NCI-H1092 treated with DMSO at 0.1 percent for 48 hours (cell line): ENCODE measurements at places on chromosomes 1 and 21.

DNA sequence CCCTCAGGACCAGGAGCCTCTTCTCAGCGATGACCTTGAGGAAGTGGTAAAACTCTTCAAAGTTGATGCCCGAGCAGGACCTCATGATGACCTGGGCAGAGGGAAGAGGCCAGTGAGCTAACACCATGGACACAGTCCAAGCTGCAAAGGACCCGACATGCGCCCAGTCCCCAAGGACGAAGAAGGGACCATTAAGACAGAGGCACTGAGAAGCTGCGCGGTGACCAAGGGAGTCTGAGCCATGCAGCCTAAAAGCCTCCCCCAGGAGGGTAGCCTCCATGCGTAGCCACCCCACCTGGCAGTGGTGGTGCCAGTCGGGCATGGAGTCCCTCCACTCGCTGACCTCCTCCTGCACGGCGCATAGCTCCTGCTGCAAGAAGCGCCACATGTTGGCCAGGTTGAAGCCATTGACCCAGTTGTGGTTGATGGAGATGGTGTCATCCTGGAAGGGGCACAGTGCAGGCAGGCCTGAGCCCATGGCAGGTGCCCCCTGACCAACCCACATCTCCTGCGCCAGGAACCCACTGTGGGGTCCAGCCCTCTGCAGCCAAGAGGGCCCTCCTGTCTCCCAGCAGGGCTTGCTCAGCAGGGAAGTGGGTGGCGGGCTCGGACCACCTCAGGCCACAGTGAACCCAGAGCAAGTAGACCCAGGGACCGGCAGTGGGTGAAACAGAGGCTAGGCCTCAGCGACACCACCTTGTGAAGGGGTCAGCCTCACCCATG lies 2.4 kb downstream of the JMJD4 start:
- no peak for DNase-seq

DNA sequence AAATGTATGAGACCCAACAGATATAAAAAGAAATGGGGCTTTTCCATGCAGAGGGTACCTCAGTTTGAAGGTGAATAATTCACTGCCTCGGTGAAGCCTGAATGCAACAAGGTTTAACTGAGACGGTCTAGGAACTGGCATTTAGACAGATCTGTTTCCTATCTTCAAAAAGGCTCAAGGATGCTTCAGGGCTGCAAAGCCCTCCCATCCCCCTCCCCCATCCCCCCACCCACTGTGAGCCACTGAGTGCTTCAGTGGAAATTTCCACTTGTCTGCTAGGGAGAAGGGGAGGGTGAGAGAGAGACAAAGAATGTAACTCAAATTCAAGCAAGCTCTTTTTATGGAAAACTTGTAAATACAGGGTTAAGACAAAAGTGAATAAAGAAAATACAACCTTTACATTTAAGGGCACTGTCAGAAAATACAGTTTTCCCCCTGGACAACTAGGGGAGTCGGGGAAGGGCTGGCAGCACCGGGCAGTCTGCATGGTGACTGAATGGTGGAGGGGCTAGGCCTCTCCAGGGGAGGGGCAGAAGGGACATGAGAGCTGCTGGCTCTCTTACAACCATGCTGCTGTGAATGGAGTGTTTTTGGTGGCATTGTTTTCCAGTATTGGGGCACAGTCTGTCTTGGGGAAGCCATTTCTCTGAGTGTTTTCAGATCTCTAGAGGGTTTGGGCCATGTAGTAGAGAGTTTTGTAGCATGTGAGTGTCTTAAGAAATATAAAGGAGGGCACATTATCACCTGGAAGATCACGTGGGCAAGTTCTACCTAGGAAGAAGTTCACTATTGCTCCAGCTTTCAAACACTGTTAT lies 56.7 kb downstream of the MRPS6 start:
- DNase-seq, result peak; percentile 73

GRCh38 chr21:41884501-41885030 lies 5.4 kb upstream of the PRDM15 start:
- DNase-seq, result no peak

DNA sequence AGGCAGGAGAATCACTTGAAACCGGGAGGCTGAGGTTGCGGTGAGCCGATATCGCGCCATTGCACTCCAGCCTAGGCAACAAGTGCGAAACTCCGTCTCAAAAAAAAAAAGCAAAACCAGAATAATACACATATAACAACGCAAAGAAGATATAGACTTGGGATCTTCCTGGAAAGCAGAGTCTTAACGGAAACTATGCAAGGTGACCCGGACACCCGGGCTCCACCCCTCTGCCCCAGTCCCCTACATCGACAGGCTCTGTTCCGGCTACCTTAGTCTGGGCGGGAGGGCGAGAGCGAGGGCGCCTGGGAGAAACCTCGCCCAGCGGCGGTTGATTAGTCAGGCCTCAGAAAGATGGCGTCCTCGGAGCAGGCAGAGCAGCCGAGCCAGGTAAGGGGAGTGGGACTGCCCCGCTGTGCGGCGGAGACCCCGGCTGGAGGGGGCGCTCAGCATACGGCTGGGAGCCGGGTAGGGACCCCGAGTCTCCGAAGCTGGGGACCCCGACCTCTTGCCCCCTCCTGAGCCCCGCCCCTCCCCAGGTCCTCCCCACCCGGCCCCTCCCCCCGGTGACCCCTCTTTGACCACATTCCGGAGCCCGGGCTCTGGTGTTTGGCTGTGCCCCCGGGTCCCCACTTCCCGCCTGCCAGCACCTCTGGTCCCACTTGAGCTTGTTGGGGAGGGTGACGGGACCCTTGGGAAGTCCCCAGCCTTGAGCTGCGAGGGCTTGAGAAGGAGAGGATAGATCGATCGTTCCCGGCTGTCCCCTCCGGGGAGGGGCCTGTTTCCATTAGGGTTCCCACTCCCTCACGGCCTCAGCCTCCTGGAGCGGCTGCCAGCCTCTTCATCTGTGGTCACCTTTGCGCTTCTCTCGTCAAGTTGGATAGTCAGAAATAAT lies at the start of gene PEX14:
Gene PEX14, plus strand, starts transcription at position 338 of the 895 bp plus-strand sequence. Its CDS starts 17 bp downstream, at position 355.
- peak; percentile 93 for DNase-seq

GRCh38 chr1:203122159-203122558 lies 5.4 kb upstream of the ADORA1 start:
- DNase-seq, result no peak

GRCh38 chr1:21541835-21542234 lies 32.6 kb downstream of the ALPL start:
- DNase-seq, result no peak

- no peak for DNase-seq
Observed at GRCh38 chr21:31273278-31273677, 70.8 kb downstream of the TIAM1 start.

GRCh38 chr1:6868660-6869380 lies 83.6 kb downstream of the CAMTA1 start:
- DNase-seq, result no peak

DNA sequence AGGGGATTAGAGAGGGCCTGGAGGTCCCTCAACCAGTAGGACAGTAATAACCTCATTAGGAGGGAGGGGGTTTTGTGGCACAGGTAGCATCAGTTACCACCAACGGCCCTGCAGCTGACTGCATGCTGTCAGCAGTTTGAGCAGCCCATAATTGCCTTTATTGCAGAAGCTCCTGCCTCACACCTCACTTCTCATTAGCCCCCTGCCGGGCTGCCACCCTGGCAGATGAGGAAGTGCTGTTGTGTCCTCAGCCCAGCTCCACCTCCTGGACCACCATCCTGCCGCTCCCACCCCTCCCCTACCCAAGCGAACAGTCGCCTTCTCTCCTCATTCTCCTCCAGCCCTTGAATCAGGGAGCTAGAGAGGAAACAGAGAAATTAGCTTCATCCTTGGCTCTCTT lies 237.4 kb downstream of the LMX1A start:
- no peak for DNase-seq

DNA sequence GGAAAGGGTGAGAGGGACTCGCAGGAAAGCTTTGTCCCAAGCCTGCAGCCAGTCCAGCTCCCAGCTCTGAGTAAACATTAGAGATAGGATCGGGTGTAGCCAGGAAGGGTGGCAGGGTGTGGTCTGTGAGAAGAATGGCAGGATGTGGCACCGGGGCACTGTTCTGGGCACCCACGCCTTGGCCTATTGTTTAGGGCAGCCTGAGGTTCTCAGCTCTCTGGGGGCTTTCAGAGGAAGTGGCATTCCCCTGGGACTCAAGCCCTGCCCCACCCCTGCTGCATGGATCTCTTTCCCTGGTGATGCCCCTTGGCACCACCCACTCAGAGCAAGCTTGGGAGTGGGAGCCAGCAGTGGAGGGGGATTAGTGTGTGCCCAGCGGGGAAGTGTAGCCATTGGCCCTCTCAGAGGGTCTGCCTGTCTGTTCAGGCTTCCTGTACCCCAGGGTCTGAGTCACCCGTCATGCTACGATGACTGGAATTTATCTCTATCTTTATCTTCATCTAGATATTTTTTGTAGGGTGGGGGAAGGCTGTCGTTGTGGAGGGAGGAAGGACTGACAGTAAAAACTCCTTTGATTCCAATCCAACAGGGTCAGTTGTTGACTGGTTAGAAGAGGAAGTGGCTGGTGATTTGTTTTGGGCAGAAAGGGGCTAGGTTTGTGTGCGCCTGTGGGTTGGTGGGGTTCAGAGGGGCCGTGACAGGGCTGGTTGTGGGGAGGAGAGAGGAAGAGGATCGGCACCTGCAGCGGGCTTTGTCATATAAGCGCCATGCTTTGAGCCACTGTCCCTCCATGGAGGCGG lies 31.6 kb downstream of the SOX13 start:
- DNase-seq, result peak; percentile 50

DNA sequence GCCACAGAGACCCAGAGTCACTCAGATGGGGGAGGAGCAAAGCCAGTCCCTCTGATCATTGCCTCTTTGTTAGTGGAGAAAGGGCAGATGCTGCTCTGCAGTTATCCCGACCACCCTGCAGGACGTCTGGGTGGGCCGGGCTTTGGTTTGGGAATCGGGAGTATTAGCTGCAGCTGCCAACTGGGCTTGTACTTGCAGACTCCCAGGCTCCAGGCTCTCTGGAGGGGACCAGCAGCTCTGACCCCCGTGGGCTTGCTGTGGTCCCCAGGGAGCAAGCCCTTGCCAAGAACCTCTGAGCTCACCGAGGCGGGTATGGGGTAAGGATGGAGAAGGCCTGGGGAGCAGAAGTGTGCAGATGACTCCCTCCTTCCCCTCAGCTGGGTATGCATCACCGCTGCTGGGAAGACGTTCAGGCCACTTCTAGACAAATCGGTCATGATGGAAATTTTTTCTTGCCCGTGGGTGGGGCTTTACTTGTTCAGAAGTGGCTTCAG lies 21.6 kb downstream of the MAPKAPK2 start:
- peak; percentile 82 for DNase-seq

GRCh38 chr1:192485692-192486436 lies 89.7 kb upstream of the RGS1 start:
- DNase-seq, result no peak

DNA sequence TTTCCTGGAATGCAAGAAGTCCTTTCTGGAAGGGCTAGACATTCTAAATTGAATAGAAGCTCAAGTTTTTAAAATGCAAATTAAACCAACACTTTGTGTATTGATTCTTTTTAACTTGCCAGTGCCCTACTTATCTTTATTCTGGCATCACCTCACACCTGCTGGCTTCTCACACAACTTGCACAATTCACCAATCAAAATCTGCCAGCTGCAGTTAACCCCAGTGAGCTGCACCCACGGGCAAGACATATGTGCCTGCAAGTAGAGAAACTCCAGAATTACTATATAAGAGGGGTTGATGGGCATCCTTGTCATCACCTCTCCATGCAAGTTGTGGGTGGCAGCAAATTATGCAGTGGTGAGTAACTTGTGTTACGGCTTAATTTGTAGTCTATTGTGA lies 11.7 kb upstream of the PLPPR4 start:
- DNase-seq, result no peak

DNA sequence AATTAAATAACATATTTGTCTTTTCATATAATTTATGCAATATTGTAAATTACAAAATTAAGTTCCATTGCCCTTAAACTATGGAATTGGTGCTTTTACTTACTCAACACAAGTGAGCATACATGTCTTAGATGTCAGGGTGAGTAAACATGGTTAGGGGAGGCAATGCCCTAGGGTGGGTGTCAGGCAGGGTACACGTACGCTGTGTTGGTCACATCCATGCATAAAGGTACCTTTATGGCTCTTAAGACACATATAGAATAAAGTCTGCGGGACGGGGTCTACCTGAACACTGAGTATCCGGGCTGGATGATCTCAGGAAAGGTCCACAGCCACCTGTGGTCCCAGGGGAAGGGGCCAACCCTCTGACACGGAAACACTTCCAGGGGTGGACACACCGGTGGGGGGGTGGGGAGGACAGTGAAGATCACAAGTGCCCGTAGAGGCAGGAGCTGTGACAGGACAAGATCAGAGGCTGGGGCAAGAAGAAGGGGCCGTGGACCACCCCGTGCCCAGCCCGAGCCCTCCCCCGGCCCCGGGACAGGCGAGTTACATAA lies 720 bp downstream of the LIN9 start:
- peak; percentile 44 for DNase-seq

GRCh38 chr1:161988413-161988812 lies 35.3 kb downstream of the OLFML2B start:
- no peak for DNase-seq

- DNase-seq, result no peak
Observed at GRCh38 chr1:23376890-23377811, 7.5 kb upstream of the ZNF436 start.

GRCh38 chr1:202850593-202851362 lies 38.2 kb downstream of the RABIF start:
- no peak for DNase-seq

- no peak for DNase-seq
Observed at GRCh38 chr1:164803366-164803765, 244.4 kb downstream of the PBX1 start.

DNA sequence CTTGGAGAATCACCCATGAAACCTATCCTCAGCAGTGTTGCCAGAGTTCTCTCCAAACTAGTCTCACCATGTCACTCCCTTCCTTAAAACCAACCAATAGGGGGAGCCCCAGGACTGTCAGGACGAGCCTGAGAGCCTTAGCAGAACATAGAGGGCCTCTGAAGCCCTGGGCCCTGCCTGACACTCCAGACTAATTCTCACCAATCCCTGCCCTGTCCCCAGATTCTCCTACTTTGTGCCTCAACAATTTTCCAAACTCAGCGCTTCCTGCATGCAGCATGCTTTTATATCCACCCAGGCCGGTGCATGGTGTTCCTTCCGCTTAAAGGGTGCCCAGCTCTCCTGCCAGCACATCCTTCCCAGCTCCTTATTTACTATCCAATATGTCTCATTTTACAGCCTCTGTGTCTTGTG lies 42.7 kb downstream of the HSD3B1 start:
- DNase-seq, result peak; percentile 61

DNA sequence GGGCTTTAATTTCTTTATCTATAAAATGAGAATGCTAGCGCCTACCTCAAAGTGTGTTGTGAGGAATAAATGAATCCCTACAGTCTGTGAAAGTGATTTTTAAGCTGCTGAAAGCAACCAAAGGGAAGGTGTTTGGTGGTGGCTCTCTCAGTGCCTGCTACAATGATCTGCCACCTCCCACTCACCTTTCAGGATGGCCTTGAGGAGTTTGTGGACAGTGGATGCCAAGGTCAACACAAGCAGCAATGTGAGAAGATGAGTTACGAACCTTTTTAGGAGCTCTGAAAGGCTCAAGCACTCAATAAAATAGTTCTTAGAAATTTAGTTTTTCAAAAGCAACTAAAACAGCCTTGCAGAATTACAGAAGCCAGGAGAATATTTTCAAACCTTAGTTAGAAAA lies 176.6 kb upstream of the DPT start:
- DNase-seq, result no peak

- no peak for DNase-seq
Observed at GRCh38 chr1:174266991-174267612, 107.8 kb downstream of the RABGAP1L start.

GRCh38 chr1:214068979-214069378 lies 81.2 kb downstream of the PROX1 start:
- no peak for DNase-seq

GRCh38 chr21:28827422-28827821 lies 165.3 kb downstream of the LTN1 start:
- DNase-seq, result no peak

- DNase-seq, result no peak
Observed at GRCh38 chr21:33751120-33751519, 108.8 kb downstream of the ITSN1 start.
